ENCODE measurements at places on chromosomes 4 and X.

DNA sequence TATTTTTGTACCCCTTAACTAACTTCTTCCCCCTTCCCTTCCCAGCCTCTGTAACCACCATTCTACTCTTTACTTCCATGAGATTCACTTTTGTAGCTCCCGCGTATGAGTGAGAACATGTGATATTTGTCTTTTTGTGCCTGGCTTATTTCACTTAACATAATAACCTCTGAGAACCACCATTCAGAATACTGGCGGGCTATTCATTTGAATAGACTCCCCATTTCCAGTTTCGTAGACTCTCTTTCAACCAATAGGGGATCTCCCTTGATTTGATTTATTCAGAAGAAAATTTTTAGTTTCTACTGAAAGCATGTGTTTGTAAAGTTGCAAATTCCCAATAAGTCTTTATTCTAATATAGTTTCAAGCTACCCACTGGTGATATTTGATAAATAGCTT, 117.2 kb downstream of the GATB start:
- no peak for DNase-seq

- peak; percentile 55 for DNase-seq
Observed at GRCh38 chrX:8748855-8749254, 16.9 kb upstream of the ANOS1 start.

- DNase-seq: peak; percentile 50
Observed at GRCh38 chrX:147803948-147804347, 107.8 kb upstream of the FMR1 start.

- no peak for DNase-seq
Observed at GRCh38 chr4:766559-767283, 59.2 kb downstream of the CPLX1 start.

DNA sequence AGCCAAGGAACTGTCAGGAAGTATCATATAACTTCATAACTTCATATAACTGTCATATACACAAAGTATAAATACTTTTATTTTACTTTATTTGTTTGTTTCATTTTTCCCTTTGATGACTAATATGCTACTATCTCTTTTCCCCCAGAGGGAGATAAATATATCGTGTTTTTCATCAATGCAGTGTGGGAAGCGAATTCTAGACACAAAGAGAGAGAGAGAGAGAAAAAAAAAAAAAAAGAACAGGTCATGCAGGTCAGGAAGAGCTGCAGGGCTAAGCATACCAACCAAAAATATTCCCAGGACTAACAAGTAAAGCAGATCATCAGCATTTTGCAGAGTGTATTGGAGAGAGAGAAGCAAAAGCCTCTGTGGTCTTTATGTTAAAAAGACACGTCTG, 1849.2 kb downstream of the STIM2 start:
- no peak for DNase-seq

GRCh38 chr4:134740290-134740689, 538.7 kb upstream of the PABPC4L start:
- DNase-seq: no peak

GRCh38 chr4:156036496-156036895, 82.8 kb upstream of the CTSO start:
- no peak for DNase-seq

GRCh38 chrX:74162199-74162598, 141.8 kb upstream of the ZCCHC13 start:
- DNase-seq: no peak

DNA sequence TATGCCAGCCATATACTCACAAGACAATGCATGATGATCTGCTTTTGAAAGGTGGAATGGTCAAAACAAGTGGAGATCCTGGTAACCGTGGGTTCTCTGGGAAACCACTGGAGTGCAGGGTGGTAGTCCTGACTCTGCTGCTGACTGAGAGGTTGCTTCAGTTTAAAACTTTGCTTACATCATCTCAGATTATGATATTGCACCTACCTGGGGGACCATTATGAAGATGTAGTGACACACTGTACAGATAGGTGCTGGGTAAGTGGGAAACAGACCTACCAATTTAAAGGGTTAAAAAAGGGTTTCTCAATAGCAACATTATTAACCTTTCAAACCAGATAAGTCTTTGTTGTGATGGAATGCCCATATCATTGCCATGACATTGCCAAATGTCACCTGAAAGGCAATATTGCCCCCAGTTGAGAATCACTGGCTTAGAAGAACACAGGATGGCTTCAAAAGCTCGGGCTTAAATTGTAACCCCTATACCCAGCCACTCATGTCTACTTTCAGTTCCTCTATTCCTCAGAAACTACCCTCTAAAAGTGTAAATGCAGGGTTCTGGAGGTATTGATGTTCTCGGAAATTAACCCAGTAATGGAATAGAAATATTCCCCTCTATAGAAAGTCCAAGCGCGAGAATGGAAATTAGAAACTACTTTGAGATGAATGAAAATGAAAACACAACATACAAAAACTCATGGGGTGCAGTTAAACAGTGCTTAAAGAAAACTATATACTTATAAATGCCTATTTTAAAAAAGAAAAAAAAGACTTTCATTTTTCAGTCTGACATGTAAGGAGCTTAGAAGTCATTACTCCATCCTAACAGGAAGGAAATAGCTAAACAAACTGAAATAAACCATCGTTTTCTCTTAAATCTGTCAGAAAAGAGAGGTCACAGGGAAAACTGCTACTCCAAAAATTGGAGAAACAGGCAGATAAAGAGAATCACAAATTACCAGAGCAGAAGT, 65.8 kb downstream of the ARHGEF6 start:
- no peak for DNase-seq

GRCh38 chrX:1463581-1463980, 10.9 kb upstream of the ASMTL start:
- DNase-seq: no peak

GRCh38 chrX:42857766-42858165, 79.8 kb upstream of the PPP1R2C start:
- no peak for DNase-seq

DNA sequence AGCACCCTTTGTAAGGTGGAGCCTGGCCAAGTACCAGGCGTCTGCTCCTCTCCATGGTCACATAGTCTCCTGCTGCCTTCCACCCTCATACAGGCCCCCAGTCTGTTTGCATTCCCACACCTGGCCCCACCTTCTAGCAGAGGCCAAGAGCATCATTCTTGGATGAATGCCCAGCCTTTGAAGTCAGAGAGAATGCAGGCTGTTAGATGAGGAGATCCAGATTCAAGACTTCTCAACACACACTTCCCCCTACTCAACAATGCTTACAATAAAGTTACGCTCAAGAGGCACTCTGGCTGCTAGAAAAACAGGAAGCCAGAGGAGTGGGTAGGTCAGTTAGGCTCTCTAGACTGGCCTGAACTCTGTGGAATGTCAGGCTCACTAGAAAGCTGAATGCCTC, 43.3 kb downstream of the SHROOM4 start:
- no peak for DNase-seq

DNA sequence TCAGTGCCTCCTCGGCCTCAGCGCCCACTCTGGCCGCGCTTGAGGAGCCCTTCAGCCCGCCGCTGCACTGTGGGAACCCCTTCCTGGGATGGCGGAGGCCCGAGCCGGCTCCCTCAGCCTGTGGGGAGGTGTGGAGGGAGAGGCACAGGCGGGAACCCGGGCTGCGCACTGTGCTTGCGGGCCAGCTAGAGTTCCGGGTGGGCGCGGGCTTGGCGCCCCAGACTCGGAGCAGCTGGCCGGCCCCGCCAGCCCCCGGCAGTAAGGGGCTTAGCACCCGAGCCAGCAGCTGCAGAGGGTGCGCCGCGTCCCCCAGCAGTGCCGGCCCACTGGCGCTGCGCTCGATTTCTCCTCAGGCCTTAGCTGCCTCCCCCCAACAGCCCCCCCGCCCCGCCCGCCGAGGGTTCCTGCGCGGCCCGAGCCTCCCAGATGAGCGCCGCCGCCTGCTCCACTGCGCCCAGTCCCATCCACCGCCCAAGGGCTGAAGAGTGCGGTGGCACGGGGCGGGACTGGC, 1137.0 kb downstream of the PCDH18 start:
- DNase-seq: no peak

DNA sequence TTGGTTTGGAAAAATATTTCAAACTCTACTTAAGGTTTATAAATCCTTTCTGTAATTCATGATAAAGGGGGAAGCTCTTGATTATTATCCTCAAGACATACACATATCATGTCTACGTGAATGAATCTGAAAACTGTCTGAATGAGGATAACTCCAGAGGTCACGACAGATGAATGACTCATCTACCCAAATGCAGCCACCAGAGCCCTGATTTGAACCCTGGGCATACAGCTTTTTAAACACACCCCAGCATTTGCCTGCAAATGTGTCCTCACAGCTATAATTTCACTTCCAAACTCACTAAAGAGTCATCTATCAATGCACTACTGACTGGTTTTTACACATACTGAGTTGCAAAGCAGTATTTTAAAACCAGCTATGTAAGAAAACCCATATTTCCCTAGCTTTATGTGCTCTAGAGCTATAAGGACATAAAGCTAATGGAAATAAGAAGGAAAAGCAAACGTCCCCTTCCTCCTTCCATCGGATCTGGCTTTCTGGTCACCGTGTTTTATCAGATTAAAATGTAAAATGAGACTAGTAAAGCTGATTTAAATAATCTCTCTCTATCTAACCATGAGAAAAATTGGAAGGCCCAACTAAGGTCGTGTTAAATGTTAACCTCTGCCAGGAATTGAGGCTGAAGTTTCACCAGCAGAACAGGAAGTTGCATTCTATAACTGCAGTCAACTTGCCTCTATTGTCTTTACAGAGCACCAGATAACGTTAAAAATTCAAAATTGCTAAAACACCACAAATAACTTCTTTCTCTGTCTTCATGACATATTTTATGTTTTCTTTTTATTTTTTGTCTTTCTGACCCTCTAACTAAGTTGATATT, 63.1 kb upstream of the SPP1 start:
- DNase-seq: no peak

DNA sequence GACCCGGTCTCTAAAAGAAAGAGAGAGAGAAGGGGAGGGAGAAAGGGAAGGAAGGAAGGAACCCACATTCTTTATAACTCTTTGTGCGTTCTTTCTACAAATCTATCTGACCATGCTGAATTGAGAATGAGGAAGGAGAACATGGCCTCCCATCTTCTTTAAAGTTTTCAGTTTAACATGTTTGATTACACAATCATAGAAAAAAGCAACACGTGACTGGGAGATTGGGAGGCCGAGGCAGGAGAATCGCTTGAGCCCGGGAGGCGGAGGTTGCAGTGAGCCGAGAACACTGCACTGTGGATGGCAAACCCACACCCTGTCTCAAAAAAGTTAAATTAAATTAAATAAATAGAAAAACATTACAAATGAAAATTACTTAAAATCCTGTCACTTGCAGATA, 254.5 kb downstream of the RAPGEF2 start:
- DNase-seq: no peak

DNA sequence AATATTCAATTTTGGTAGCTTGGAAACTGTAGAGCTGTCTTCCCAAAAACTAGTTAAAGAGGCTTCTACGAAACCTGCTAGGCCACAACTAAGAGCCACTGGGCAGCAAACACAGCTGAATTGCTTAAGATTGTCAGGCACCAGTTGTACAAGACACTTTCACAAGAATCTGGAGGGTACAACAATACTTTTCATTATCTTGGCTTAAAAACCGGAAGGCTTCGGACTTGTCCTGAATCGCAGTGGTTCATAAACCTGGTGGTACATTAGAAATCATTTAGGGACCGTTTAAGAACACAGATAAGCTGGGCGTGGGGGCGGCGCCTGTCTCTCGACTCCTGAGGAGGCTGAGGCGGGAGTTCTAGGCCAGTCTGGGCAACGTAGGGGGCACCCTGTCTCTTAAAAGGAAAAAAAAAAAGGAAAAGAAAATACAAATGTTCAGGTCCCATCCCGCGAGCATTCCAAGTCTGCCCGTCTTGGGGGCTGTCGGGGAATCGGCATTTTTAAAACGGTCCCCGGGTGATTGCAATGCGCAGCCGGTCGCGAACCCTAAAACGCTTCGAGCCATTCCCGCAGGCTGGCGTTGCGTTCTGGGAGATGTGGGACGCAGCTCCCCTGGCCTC, 763 bp downstream of the PYURF start:
- peak; percentile 70 for DNase-seq

DNA sequence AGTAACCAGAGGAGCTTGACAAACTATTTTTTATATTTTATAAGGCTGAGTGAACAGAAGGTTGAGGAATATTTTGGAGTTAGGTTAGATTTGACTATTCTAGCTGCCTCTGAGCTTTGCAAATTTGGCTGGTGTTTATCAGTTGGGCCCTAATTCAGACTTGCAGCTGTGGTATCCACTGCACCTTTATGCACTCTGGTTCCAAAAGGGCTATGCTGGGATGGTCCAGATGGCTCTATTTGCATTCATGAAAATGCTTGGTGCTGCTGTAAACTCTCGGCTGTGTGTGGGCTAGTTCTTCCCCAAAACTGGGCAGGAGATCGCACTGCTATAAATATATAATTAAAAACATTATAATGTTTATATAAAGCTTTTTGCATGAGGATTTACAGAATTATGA, 106.3 kb downstream of the REPS2 start:
- no peak for DNase-seq

DNA sequence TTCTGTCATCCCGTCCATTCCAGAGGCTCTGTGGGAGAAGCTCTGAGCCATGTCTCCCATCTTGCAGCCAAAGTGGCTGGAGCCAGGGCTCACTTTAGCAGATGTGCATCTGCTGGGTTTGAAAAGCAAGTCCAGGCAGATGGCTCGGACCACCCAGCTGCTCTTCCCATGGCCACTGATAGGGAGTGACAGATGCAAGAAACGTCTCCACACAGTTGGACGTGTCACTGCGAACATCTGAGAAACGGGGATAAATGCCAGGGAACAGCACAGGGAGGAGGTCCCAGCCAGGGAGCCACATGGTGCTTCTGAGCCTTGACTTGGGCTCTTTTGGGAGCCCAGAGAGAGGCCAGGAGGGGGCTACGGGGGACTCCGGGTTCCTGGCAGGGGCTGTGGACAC, 242.3 kb downstream of the AFAP1 start:
- peak; percentile 83 for DNase-seq

- DNase-seq: no peak
Observed at GRCh38 chrX:143435916-143436315, 81.4 kb downstream of the SPANXN3 start.

- peak; percentile 94 for DNase-seq
Observed at GRCh38 chr4:150782311-150782710, 200.4 kb downstream of the MAB21L2 start.

- DNase-seq: peak; percentile 36
Observed at GRCh38 chr4:170229006-170229405, 139.2 kb upstream of the AADAT start.

- DNase-seq: no peak
Observed at GRCh38 chr4:53532521-53532920, 58.8 kb downstream of the LNX1 start.

- DNase-seq: no peak
Observed at GRCh38 chrX:69120476-69120875, 44.8 kb downstream of the PJA1 start.

GRCh38 chr4:157674699-157675098, 454.2 kb downstream of the GRIA2 start:
- DNase-seq: no peak

DNA sequence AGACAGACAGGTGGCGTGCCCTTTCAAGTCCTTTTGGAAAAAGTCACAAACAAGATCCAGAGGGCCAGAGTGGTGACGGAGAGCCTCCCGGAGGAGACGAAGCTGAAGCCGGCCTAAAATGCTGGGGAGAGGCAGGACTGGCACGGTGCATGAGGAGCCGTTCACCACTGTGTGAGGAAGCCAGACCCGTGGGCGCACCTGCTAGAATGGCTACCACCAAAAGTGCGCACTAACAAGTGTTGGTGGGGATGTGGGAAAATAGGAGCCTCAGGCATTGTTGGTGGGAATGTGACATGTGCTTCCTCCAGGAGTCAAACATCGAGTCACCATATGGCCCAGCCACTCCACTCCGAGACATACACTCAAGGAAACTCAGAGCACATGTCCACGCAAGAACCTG, 67.4 kb upstream of the HELT start:
- no peak for DNase-seq

Data from SJCRH30 (cell line).